ENCODE measurements at places on chromosomes 7 and 10. TPM values are rescaled to one million over a fixed set of nuclear protein-coding genes. Genes with fewer than 3 reads are reported as not detected.

GRCh38 chr10:27388761-27389399, 115.2 kb upstream of the RAB18 start:
- no peak for DNase-seq
- no peak overlapping the region for H3K27ac ChIP-seq
- H3K36me3 ChIP-seq = no peaks in the 10 kb centered on the region
- H3K4me3 ChIP-seq = no peak overlapping the region
- H3K27me3 ChIP-seq = no peaks in the 10 kb centered on the region

DNA sequence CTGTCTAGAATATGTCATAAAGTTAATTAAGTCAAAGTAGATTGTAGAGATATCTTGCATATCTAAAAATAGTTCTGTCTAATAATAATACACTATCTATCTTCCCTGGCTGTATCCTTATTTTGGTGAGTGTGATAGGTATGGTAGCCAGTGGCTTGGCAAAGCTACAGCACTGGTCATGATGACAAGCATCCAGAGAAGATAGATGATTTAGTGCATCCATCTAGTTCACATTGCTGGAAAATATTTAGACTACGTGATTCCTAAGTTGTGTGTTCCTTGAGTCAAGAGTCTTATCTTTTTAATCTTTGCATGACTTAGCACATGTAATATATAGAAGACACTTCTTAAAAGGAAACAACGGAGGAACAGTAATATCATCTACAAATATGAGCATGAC, 711.2 kb upstream of the KCND2 start:
- no peak for DNase-seq
- H3K27ac ChIP-seq = no peak overlapping the region
- H3K4me1 ChIP-seq = no peaks in the 10 kb centered on the region
- no peaks in the 10 kb centered on the region for H3K27me3 ChIP-seq
- H3K36me3 ChIP-seq = no peaks in the 10 kb centered on the region

GRCh38 chr7:103437623-103438022, 8.4 kb downstream of the SLC26A5 start:
- DNase-seq = no peak
- H3K4me1 ChIP-seq = no peaks in the 10 kb centered on the region
- H3K4me3 ChIP-seq = no peak overlapping the region
- no peak overlapping the region for H3K27ac ChIP-seq

DNA sequence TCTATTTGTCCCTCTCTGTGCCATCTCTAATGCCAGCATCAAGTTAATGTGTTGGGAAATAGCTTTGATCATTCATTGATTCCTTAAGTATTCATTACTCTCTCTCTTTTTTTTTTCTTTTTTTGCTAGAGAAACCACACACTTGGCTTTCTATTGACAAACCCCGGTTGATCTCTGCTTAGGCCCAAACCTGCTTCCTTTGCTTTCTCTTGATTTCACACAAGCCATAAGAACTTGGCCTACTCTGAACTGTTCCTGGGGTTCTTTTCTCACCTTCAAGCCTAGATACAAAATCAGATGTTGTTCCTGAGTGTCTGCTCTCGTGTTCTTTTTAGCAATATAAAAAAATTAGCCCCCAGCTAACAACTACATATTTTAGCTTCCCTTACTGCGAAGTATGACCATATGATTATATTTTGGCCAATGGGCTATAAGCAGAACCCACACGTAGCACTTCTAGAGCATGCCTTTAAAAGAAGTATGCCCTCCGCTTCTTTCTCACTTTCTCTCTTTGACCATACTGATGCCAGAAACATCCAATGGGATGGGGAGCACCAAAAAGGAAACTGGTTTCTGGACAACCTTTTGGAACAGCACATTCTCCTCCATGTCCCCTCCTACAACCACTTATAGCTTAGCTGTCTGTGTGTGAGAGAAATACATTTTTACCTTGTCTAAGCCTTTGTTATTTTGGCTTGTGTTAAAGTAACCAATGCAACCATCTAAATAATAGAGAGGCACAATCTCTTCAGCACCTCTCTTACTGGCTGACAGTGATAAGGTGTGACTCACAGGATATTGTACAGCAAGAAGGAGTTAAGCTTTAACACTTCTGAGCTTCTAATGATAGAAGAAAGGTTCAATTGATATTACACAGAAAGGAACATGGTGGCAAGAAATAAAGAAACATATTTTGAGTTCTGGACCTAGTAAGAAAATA, 96.6 kb upstream of the LRRN3 start:
- H3K27me3 ChIP-seq = no peaks in the 10 kb centered on the region
- no peaks in the 10 kb centered on the region for H3K36me3 ChIP-seq
- H3K4me3 ChIP-seq = no peak overlapping the region
- H3K27ac ChIP-seq = peak overlapping the region; percentile 23

DNA sequence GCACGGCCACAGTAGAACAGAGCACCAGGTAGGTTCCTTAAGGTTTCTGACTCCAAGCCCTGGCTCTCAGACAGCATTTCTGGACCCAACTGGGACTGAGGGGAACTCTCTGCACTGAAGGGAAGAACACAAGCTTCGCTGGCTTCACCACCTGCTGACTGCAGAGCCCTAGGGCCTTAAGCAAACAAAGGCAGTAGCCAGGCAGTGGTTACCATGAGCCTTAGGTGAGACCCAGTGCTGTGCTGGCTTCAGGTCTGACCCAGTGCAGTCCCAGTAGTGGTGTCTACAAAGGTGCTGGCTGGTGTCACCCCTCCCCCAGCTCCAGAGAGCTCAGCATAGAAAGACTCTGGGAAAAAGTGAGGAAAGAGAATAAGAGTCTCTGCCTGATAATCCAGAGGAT, 59.5 kb downstream of the SIRT1 start:
- H3K4me1 ChIP-seq = no peaks in the 10 kb centered on the region
- H3K4me3 ChIP-seq = no peak overlapping the region
- no peaks in the 10 kb centered on the region for H3K27me3 ChIP-seq
- H3K27ac ChIP-seq = no peak overlapping the region
- DNase-seq = no peak

- no peak for DNase-seq
- no peaks in the 10 kb centered on the region for H3K27me3 ChIP-seq
- no peaks in the 10 kb centered on the region for H3K36me3 ChIP-seq
- no peak overlapping the region for H3K4me3 ChIP-seq
- no peak overlapping the region for H3K27ac ChIP-seq
Measured at GRCh38 chr10:52756966-52757365, 15.6 kb downstream of the MBL2 start.

- no peak for DNase-seq
- H3K4me3 ChIP-seq = no peak overlapping the region
- H3K36me3 ChIP-seq = no peaks in the 10 kb centered on the region
- no peaks in the 10 kb centered on the region for H3K27me3 ChIP-seq
- H3K27ac ChIP-seq = no peak overlapping the region
- H3K4me1 ChIP-seq = peaks cover 4% of the 10 kb centered on the region
Measured at GRCh38 chr7:77866786-77867536, 68.4 kb downstream of the PHTF2 start.

GIMAP2 gene
- total RNA-seq = 1.2 TPM

C10orf88 gene
- total RNA-seq = 7.8 TPM

EMX2 gene
- total RNA-seq = not detected

TUBB8 gene
- total RNA-seq = not detected

HOXA7 gene
- total RNA-seq = not detected

MUC12 gene
- 1.1 TPM for total RNA-seq
